ENCODE measurements at places on chromosomes 3 and 15.

GRCh38 chr3:124860599-124860998 is 26.6 kb downstream of the ITGB5 start:
- no peak for DNase-seq

GRCh38 chr15:94021621-94022320 is 209.6 kb upstream of the MCTP2 start:
- DNase-seq, result no peak

- no peak for DNase-seq
Observed at GRCh38 chr3:38907426-38907825, 91.4 kb upstream of the SCN10A start.

DNA sequence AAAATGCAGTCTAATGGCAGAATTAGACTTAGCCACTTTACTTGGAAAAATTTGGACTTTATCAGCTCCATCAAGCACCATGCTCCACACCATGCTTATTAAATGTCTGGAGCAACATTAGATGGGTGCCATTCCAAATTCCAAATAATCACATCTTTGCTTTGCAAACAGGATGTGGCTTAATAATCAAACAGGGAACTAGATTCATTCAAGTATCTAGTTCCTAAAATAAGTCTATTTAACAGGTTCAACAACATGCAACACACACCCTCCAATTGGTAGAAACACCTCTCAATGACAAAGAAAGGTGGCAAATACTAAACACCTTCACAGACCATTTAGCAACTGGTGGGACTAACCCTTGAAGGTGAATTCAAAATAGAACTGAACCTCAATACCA is 3.5 kb downstream of the HEXA start:
- no peak for DNase-seq

DNA sequence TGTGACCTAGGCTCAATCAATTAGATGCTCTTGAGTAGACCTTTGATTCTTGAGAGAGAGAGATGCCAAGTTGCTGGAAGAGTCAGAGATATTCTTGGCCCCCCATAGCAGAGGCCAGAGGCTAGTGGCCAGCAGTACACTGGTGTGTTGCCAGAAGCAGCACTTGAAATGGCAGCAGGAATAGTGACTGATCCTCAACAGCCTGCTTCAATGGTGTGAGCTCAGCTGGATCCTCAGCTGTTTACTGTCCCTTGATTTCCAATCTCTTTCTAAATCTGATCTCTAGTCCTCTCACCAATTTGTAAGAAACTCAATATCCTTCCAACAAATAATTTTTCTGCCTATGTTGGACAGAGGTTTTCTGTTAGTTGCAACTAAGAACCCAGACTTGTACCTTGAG is 170.3 kb upstream of the CCDC54 start:
- DNase-seq, result no peak

Measured in activated CD8-positive, alpha-beta memory T cell treated with anti-CD3 and anti-CD28 coated beads, Interleukin-2, amount 50 U/mL, for 4 hours (primary cell).